ENCODE measurements at places on chromosomes 12 and 14.
A peak's percentile ranks its signal among the peaks of the same experiment; 100 is the strongest.

DNA sequence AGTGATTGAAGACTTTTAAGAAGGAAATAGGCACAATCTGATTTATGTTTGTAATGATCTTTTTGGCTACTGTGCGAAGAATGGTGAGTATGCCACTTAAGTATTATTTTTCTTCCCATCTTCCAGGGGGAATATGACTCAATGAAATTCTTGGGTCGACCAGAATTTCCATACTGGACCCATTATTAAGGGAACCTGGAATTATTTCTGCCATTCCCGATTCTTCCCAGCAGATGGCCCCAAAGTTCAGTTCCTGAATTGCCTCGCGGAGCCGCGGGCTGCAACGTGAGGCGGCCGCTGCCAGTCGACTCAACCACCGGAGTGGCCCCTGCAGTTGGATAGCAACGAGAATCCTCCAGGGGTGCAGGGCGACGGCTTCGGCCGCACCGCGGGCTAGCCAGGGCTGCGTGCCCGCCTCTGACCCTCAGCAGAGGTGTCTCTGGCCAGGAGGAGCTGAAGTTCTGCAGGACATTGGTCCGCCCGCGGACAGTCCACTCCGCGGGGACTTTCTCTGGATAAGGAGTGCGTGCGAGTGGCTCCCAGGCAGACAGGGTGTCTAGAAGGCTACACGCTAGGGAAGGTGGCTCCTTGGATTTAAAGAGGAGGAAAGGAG lies 628 bp upstream of the TSHR start:
- DNase-seq = peak; percentile 57

DNA sequence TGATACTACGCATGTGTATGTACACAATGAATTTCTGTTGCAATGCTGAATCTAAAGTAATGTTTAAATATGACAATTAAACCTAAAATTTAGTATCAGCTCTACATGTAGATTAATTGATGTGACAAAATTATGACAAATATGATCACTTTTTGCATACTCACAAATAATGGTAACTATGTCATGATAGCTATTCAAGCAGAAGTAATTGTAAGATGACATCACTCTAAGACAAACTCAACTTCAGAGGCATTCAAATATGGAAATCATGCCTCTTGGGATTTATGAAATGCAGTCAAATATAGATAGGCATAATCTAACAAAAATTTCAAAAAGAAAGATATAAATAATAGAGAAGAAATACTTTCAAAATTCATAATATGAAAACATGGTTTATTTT lies 571.7 kb upstream of the LRFN5 start:
- DNase-seq = no peak

DNA sequence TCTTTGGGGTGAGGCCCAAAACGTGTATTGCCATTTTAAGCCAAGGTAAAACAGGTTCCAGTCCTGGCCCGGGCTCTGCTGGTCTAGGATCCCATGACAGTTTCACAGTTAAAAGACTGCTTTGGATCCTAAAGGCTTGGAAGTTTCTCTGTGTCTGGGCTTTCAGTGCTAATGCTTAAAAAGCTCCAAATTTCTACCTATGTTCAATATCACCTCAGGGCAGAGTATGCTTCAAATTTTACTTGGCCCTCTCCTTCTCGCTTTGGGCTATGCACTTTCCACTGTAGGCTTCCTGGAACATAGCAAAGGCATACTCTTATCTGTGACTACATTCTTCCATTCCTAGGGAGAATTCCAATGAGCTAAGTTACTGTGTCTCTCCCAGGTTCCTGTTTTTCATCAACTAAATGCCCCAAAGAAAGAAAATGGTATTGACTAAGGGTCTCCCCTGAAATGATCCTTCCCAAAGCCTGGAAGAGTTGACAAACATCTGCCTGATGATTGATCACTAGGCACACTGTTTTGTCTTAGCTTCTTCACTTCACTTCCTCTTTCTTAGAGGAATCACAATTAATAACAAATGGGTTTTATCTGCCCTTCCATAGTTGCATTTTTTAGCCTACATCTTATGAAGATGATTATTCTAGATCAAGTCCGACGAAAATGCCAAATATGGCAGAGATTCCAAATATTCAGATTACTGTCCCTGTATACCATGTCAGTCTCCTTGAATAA lies 79.4 kb downstream of the TMTC2 start:
- DNase-seq = no peak

DNA sequence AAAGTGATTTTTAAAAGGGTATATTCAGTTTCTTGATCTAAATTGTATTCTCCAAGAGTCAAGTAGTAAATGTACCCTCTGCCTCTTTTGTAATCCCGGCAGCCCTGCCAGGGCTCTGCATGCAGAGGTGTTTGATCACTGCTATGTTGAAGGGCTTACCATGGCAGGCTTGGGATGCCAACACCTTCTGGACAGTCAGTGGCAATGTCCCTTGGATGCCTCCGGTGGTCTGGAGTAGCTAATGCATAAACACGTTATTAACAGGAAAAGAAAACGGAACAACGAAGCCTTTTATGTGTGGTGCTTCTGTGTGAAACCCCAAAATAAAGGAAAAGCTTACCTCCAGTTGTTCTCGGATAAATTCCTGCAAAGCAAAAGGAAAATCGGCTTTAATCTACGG lies 19.9 kb downstream of the EIF2B2 start:
- DNase-seq = no peak

- DNase-seq = no peak
These were observed 69.9 kb downstream of the TGFB3 start for GRCh38 chr14:75911883-75912282.

DNA sequence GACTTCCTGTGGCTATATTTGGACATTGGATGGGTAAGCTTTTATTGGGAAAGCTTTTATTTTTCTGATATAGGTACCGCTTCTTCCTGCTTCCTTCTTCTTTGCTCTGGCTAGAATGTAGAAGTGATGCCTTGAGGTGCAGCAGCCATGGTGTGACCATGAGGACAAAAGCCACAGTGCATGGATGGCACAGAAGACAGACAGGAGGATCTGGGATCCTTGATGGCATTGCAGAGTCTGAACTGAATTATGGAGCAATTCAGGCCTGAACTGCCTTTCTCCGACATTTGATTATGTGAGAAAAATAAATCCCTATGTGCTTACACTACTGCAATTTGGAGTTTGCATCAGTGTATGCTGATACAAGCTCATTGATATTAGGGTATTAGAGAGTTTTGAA lies 191.3 kb upstream of the CRY1 start:
- no peak for DNase-seq

Data from T-cell (primary cell).